ENCODE measurements at places on chromosomes 3 and 15.

DNA sequence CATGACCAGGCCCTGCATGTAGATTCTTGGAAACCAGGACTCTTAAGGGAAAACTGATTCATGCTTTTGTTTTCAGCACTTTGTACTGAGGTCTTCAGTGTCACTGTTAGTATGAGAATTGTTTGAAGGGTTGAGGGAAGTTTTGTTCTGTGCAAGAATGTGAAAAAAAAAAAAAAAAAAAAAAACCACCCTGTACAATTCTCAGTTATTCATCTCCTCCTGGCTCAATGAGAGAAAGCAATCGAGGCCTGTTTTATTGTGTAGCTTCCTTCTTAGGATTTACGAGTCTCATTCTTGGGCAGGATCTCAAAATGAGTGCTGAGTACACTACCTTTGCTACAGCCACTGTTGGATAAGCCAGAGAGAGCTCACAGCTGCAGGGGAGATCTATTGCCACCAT lies 469.5 kb downstream of the CNTN4 start:
- DNase-seq: no peak

DNA sequence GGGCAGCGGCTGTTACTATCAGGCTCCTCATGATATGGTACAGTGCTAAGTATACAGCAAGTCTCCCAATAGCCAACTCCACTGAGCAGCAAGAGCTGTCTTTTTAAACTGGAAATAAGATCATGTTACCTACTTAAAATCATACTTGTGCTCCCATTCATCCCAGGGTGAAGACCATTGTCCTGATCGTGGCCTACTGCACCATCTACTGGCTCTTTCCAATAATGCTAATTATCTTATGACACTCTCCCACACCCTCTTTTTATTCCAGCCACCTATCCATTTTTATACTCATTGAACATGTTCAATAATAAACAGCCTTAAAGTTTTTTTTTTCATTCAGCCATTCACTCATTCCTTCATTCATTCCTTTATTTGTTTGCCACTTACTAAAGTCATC lies 117.7 kb downstream of the GBE1 start:
- peak; percentile 3 for DNase-seq

DNA sequence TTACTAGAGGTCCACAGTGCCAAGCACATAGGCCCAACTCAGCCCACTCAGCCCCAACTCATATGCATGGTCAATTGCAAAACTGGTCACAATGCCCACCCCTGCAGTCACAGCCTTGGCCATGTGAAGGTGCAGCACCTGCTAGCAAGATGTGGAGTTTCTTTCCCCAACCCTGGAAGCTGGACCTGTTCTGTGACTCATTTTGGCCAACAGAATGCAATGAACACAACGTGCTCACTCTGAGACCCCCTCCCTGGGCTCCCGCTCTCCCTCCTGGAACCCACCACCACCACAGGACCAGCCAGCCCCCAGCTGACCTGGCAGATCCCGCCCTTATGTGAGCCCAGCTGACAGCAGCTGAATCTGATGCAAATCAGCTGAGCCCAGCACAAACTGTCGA lies 34.4 kb downstream of the ALDH1L1 start:
- DNase-seq: no peak

DNA sequence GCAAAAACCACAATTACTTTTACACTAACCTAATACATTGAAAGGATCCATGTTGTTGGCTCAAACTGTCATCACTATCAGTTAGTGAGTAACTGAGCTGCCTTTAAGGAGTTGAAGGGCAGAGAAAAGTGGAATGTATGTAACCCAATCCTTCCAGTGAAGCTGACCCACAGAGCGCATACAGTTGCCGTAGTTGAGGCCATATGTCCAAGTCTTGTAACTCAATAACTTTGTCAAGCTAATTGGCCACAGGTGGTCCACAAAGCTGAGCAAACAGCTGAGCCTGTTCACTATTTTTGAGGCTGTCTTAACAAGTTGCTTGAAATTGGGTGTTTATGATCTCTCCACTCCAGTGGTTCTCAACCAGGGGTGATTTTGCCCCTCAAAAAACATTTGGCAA lies 169.0 kb upstream of the SLC24A5 start:
- no peak for DNase-seq

GRCh38 chr3:43180027-43180426 lies 74.1 kb upstream of the POMGNT2 start:
- DNase-seq: no peak

DNA sequence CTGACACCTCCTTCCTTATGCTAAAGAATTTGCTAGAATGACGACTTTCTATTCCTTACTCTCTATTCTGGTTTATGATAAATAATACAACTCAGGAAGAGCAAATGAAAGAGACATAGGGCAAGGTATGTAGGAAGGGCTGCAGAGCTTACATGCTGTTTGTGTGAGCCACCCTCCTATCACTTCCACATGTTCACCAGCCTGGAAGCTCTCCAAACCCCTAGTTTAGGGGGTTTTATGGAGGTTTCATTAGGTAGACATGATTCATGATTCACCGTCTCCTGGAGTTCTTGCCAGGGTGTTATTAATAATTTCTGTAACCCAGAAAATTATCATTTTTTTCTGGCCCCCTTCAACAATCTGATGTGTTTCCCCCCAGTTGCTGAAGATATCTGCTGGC lies 172.1 kb upstream of the COL8A1 start:
- DNase-seq: no peak

GRCh38 chr3:129386984-129387383 lies 41.5 kb downstream of the EFCAB12 start:
- no peak for DNase-seq

- no peak for DNase-seq
These were observed 471.8 kb downstream of the MFSD1 start for GRCh38 chr3:159273608-159274007.
